ENCODE measurements at places on chromosomes 1 and 21.

DNA sequence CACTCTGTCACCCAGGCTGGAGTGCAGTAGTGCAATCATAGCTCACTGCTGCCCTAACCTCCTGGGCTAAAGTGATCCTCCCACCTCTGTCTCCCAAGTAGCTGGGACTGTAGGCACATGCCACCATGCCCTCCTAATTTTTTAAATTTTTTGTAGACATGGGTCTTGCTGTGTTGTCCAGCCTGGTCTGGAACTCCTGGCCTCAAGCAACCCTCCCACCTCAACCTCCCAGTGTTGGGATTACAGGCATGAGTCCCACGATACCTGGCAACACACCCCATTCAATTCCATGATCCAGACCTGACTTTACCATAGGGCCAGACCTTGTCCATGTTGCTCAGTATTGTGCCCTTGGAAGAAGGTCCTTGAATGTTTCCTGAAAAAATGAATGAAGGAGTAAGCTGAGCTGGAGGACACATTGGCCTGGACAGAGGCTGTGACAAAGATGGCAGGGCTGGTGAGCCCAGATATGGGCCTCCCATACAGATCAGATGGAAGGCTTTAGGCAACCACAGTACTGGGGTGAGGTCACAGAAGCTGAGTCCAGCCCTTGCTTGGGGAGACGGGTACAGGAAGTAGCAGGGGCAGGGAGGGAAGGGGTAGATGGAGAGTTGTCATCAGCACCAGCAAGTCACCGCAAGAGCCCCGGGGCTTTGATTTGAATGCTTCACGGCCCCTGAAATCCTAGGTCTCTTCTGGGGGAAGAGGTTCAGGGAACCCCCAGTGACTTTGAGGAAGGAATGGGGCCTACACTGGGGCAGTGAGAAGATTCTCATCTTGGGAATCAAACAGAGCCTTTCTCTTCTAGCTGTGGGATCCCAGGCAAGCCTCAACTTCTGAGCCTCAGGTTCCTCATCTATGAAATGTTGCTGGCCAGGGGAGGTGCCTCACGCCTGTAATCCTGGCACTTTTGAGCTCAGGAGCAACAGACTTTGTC lies 40.1 kb upstream of the DMBX1 start:
- no peak for DNase-seq

DNA sequence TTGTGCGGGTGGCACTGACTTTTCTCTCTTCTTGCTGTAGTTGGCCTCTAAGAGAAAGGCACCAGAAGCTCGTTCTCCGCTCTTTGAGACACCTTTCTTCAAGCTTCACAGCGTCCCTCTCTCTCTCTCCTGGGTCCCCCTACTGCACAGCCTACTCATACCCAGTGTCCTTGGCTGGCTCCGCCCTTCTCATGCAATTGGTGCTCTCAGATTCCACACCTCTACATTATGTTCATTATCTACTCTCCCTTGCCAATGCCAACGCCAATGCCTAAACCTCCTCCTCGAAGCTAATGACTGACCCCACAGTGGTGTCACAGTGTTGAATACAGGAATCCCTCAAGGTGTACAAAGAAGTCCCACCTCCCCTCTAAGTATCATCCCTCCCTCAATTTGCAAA lies 4.8 kb upstream of the DNAJC28 start:
- DNase-seq = no peak

DNA sequence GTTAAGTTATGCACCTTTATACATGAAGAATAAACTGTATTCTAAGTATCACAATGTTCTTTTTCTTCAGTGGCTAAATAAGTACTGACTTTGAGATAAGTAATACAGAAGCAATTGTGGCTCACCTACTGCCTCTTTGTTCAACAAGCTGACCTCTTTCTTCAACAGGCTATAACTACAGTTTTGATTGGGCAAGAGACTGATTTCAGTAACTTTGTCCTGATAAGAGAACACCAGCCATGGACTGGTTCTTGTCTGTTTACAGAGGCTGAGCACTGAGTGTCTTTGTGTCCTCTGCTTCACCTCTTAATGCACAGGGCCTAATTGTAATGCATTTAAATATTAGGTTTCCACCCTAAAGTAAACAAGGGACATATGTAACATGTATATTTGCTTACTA lies 34.6 kb upstream of the PDE4B start:
- no peak for DNase-seq

- no peak for DNase-seq
Observed at GRCh38 chr1:237042526-237042891, 525 bp downstream of the RYR2 start.

DNA sequence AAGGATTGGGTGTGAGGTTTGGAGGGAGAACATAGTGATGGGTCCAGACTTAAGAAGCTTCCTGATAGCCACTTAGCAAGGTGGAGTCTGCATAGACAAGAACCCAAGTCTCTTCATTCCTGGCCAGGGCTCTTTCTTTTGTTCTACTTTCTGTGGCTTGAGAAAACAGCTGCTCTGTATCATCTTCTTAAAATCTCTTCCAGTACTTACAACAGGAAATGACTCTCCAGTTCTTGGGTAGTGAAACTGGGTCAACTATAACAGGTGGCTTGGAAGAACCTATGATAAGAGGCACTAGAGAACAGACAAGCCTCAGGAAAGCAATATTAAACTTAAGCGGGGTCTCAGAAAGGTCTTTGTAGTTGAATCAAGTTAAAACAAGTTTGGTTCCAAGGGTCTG lies 148.1 kb upstream of the USP24 start:
- DNase-seq = peak; percentile 38

DNA sequence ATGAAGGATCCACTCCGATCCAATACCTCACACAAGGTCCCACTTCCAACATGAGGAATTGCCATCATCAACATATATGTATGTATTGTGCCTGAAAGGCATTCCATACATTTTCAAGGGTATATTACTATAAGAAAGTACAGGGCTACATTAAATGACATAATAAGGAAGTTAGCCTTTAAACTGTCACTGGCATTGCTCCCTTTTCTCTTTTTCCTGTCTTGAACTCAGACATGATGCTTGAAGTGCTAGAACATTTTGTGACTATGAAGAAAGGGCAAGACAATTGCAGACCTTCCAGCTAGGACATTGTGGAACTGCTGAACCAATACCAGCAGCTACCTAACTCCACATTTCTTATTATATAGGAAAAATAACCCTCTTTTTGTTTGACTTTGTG lies 2.9 kb upstream of the TSPAN2 start:
- no peak for DNase-seq

DNA sequence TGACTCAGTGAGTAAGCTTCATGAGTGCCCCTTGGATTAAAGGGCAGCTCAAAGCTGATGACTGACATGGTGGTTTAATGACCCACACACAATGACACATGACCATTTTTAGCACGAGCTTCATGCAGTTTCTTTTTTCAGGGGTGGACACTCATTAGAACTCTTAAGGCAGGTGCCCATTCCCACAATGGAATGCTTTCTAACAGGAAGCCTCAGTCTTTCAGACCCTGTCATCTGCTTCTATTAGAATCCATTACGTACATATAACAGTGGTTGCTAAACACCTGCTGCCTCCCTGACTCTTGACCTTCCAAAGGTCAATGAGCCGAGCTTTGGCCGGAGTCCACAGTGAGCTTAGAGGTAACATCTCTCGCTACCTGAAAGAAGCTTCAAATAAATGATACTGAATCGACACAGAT lies 27.4 kb downstream of the AKNAD1 start:
- no peak for DNase-seq

DNA sequence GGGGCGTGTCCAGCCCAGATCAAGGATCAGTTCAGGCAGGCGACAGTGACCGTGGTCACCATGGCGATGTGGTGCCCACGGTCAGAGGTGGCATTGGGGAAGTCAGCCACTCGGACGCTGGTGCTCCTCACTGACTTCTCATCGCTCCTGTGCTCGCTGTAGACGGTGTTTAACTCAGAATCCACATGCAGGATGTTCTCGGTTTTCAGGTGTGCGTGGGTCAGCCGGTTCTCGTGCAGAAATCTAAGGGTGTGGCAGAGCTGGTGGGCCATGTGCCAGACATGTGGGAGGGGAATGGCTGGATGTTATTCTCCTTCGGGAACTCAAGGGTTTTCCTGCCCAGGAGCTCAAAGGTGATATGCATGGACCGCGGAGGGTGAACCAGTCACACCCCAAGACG lies 11.7 kb downstream of the OR2AJ1 start:
- no peak for DNase-seq

GRCh38 chr1:35326246-35326866 lies 57.8 kb downstream of the ZMYM4 start:
- DNase-seq = no peak

DNA sequence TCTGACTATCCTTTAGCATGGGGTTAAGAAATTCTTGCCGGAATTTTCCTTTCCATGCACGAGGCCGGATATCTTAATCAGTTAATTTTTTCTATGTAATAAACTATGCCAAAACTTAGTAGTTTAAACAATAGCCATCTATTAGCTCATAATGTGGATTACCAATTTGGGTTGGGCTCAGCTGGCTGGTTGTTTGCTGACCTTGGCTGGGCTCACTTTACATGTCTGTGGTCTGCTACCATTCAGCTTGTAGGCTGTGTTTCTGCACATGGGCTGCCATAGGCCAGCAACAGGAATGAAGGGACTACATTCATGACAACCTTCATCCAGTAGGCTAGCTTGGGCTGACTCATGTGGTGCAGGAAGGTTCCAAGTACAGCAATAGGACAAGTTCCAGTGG lies 56.0 kb upstream of the NTPCR start:
- no peak for DNase-seq

DNA sequence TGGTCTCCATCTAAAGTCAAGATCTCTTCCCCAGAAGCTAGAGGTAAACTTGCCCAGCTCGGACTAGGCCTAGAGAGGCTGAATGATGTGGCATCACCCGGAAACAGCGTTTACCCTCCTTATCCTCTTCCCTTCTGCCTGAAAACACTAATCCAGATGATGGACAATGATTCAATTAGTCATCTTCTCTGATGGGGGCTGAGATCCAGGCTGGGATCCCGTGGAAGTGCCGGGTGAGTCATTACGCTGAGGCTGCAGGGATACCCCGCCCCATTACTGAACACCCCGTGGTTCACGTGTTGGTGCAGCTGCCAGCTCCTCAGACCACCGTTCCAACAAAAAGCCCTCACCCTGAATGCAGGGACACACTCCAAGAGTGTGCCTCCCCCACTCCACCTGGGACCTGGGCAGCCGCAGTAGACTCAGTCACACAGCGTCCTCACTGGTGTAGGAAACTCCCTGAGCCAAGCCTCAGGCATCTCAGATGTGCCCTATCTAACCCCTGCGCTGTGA lies 2.0 kb downstream of the S100A6 start:
- peak; percentile 94 for DNase-seq
